ENCODE measurements at places on chromosomes 1 and 21. TPM values are rescaled to one million over a fixed set of nuclear protein-coding genes. Genes with fewer than 3 reads are reported as not detected.

The MIXL1 gene
- total RNA-seq = 0.93 TPM

GRCh38 chr1:2643414-2644077 lies 10.7 kb upstream of the MMEL1 start:
- DNase-seq = no peak

DNA sequence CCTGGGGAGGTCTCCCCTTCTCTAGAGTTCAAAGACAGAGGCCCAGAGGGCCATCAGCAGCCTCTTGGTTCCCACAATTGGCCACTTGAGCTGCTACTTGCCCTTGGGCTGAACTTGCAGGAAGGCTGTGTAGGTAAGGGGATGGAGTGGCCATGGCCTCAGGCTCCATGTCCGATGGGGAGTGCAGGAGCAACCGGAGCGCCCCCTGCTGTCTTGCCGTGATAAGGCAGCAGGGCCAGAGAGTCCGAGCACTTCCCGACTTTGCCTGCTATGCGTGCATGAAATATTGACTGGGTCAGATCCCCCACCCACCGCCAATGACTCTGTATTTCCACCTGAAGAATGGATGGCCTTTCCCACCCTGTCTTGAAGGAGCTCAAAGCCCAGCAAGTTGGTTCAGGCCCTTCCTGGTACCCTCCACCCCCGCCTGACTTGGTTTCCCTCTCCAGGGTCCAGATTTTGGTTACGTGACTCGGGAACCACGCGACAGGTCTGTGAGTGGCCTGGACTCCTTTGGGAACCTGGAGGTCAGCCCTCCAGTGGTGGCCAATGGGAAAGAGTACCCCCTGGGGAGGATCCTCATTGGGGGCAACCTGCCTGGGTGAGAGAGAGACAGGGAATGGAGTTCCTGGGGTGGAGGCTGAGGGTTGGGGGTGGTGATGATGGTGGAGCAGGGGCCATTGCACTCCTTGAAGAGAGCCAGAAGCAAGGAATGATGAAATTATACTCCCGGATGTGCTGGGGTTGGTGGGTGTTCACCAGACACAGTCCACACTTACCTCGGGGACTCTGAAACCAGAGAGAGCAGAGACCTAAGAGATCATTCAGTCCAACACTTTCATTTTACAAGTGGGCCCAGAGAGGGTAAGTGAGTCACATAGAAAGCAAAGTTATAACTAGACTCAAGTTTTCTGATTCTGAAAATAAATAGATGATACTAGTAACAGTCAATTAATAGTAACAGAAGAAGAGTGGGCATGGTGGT lies 25.6 kb downstream of the PADI3 start:
- DNase-seq = no peak

GRCh38 chr1:242787968-242788367 lies 263.5 kb upstream of the PLD5 start:
- no peak for DNase-seq

DNA sequence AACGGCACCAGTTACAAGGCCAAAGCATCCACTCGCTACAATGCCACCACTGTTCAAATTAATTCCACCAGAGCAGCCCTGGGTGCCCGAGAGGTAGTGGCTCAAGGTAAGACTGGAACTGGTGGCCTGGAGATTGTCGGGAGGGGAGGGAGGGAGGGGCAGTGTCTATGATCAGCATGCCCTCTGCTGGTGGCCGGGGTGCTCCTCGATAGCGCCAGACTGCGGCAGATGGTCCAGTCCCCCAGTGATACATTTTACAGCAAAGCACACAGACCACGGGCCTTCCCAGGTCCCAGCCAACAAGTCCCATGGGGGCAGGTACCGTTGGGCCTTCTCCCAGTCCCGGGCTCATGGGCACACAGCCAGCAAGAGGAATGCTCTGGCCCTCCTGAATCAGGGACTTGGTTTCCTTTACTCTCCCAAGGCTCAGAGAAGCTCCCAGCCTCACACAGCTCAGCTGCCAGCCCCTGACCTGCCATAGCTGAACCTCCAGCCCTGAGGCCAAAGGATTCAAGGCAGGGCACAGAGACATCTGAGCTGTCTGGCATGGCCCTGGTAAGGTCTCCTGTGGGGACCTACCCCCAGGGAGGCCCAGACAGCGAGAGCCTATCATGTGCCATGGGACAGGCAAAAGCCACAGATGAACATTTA lies 15.3 kb downstream of the ACOT7 start:
- no peak for DNase-seq
